Stimulated activated CD4-positive, alpha-beta T cell treated with anti-CD3 and anti-CD28 coated beads, Interleukin-2, amount 100 ng/mL, for 4 hours (primary cell): ENCODE measurements at places on chromosomes 1 and 21.

GRCh38 chr1:74731399-74732052, 1.3 kb downstream of the CRYZ start:
- no peak for DNase-seq

DNA sequence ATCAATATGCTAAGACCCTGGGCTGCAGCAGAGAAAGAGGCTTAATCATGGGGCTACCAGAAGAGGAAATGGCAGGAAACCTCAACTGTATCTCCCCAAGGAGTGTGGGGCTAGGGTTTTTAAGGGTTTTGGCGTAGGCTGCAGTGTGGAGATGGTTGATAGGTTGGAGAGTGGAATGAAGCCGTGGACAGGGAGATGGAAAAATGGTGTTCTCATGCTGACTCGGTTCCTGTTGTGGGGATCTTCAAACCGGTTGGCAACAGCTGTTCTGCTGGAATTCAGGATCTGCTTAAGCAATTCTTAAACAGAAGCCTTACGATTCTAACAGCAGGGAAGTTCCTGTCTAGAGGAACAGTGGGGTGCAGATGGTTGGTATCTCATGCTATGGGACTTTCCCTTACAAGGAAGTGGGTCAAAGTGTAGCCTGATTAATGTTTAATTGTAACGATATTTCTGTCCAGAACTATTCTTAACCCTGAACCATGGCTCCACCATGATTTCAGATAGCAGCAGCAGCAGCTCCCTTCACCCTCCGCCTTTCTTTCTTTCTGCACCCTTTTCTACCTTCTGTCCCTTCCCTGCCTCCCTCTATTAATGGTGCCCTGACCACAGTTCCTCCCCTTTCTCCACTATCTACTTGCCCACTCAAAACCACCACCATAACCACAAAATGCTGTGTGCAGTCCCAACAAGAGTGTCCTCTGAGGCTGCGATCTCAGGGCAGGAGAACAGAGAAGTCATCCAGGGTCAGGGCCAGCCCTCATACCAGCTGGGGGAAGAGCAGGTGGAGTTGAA, 30.8 kb downstream of the RSPH1 start:
- no peak for DNase-seq

GRCh38 chr1:21491488-21492355, 17.5 kb upstream of the ALPL start:
- DNase-seq: no peak

- DNase-seq: no peak
Observed at GRCh38 chr1:173827611-173828010, 2.9 kb upstream of the CENPL start.

DNA sequence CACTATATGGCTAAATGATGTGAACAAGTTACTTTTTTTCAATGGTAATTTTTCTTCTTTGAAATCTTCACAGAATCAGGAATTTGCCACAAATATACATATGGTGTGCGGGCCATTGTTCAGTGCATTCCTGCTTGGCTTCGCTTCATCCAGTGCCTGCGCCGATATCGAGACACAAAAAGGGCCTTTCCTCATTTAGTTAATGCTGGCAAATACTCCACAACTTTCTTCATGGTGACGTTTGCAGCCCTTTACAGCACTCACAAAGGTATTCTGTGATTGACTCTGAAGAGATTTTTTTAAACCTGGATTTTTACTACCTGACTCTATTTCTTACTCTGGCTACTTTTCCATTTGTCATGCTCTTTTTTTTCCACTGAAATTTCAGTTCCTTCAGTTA, 76.2 kb upstream of the KIAA1614 start:
- DNase-seq: no peak

- DNase-seq: no peak
Observed at GRCh38 chr1:87887100-87887499, 558.4 kb downstream of the LMO4 start.

- no peak for DNase-seq
Observed at GRCh38 chr1:89873288-89873687, 52.5 kb downstream of the LRRC8D start.

DNA sequence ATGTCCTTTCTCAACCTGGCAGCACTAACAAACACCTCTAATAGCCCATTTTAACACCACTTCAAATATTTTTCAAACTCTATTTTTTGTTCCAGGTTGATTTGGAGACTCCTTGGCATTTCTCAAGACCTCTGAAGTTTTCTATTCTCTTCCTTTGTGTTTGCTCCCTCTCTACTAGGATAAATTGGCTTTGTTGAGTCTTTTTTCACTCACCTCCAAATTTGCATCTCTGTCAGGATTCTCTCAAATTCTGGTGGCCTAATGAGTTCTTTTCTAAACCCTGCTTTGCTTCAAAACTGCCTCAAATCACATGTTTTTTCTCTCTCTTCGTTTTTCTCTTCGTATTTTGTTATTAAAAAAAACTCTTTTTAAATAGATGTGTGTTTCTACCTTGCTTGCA, 582.2 kb upstream of the ADGRL4 start:
- DNase-seq: no peak

GRCh38 chr1:117541003-117541402, 64.8 kb upstream of the TENT5C start:
- no peak for DNase-seq

- DNase-seq: no peak
Observed at GRCh38 chr1:8448911-8449661, 131.2 kb downstream of the SLC45A1 start.

GRCh38 chr1:198519639-198520501, 20.6 kb downstream of the ATP6V1G3 start:
- no peak for DNase-seq

DNA sequence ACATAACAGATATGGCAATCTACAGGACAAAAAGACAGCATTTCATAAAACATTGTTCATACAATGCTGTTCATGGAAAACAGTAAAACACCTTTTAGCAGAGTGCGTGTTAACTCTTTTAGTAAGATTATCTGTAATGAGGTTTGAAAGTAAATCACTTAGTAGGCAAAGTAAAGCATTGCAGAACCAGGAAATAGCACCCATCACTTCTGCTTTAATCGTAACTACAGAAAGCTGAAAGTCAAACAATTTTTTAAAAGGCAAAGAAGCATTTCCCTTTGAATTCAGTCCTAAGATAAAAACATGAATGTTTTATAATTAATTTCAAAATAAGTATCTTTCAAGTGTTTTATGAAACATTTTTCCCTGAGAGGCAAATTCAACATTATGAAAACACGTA, 63.3 kb upstream of the RNF11 start:
- DNase-seq: no peak

- no peak for DNase-seq
Observed at GRCh38 chr1:95309031-95309471, 75.0 kb downstream of the RWDD3 start.

GRCh38 chr21:33355996-33356395, 31.2 kb downstream of the IFNAR1 start:
- DNase-seq: no peak

GRCh38 chr1:204962742-204963632, 80.0 kb upstream of the CNTN2 start:
- no peak for DNase-seq

DNA sequence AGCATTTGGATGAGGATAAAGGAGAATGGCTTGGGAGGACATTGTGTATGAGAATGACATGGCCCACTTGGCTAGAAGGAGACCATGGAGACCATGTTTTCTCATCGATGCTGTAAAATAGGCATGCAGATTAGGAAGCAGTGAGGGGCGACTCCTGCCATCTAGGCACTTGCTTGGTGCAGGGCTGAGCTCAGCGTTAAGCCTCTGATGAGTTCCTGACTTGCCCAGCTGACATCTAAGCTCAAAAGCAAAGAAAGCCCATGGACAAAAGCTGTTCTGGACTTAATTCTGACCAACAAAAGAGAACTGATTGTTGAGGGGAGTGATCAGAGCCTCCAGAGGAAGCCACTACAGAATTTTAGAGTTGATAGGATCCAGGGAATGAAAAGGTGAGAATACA, 74.5 kb downstream of the LRRN2 start:
- no peak for DNase-seq

DNA sequence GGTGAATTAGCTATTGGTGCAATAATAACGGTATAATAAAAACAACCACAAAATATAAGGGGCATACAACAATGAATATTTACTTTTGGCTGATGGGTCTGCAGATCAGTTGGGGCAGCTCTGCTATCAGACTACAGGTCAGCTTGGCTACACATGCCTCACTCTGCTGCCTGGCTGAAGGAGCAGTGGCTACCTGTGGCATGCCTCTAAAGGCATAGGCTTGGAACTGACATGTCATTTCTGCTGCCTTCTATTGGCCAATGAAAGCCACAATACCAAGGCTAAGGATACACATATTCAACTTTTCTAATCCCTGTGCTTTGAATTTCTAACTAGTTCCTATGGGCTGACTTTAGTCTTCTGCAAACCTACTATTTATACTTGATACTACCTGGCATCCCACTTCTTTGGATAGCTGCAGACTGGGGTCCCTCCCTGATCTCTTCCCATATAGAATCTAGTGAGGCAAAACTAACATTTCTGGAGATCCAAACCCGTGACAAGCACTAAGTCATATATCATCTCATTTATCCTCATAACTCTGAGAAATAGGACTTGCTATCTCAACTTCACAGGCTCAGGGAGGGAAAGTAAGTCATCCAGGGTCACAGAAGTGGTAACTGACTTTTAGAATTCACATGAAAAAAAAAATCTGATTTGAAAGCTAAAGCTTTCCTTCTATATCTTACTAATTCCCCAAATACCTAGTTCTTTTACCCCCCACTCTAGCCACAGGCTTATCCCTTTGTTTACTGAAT, 19.2 kb upstream of the SYDE2 start:
- DNase-seq: no peak

- DNase-seq: no peak
Observed at GRCh38 chr1:233060461-233060994, 110.1 kb downstream of the NTPCR start.

- peak; percentile 51 for DNase-seq
Observed at GRCh38 chr1:92858564-92859399, 26.9 kb downstream of the RPL5 start.

GRCh38 chr21:38821959-38822682, 16.4 kb downstream of the ETS2 start:
- no peak for DNase-seq
